ENCODE measurements at places on chromosomes 4 and X.

GRCh38 chr4:81052119-81053068 lies 21.9 kb downstream of the BMP3 start:
- DNase-seq, result peak; percentile 38
- H3K27ac ChIP-seq, result no peak overlapping the region
- no peak overlapping the region for H3K4me3 ChIP-seq
- peaks cover 66% of the 10 kb centered on the region for H3K27me3 ChIP-seq
- H3K4me1 ChIP-seq, result peaks cover 8% of the 10 kb centered on the region
- H3K36me3 ChIP-seq, result no peaks in the 10 kb centered on the region

GRCh38 chr4:164959896-164960295 lies 17.6 kb downstream of the TRIM61 start:
- DNase-seq, result no peak
- peaks cover 10% of the 10 kb centered on the region for H3K36me3 ChIP-seq
- peaks cover 28% of the 10 kb centered on the region for H3K4me1 ChIP-seq
- H3K27me3 ChIP-seq, result no peaks in the 10 kb centered on the region
- no peak overlapping the region for H3K4me3 ChIP-seq
- no peak overlapping the region for H3K27ac ChIP-seq

GRCh38 chrX:134544135-134544512 lies 84.2 kb downstream of the HPRT1 start:
- peaks cover 11% of the 10 kb centered on the region for H3K27me3 ChIP-seq
- peaks cover 3% of the 10 kb centered on the region for H3K36me3 ChIP-seq
- DNase-seq, result no peak
- peak overlapping the region; percentile 69 for H3K4me3 ChIP-seq
- peaks cover 35% of the 10 kb centered on the region for H3K4me1 ChIP-seq

DNA sequence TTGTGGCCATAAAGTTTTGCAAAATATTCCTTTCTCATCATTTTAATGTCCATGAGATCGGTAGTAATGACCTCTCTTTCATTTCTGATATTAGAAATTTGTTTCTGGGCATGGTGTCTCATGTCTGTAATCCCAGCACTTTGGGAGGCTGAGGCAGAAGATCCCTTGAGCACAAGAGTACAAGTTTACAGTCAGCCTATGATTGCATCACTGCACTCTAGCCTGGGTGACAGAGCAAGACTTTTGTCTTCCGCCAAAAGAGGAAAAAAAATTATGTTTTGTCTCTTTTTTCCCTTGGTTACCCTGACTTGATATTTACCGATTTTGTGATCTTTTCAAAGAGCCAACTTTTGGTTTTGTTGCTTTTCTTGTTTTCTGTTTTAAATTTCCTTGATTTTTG lies 10.8 kb upstream of the NKAP start:
- H3K27ac ChIP-seq, result no peak overlapping the region
- no peak for DNase-seq
- H3K4me1 ChIP-seq, result no peaks in the 10 kb centered on the region
- no peak overlapping the region for H3K4me3 ChIP-seq

DNA sequence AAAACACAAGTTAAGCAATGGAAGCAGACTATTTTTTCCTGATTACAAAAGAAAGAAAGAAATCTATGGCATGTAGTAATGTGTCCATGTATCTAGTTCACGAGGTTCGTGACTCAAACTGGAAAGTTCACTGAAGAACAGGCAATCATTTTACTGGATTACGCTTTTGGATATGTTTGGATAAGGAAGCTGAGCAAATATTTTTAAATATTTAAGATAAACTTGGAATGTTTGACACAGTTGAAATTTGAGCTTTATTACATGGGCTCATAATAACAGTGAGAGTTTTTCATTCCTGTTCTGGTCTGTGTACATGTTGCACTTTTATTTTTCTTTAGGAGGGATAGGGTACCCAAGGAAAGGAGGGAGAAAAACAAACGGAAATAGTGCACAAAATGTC lies 244.2 kb upstream of the GK2 start:
- H3K4me3 ChIP-seq, result no peak overlapping the region
- peaks cover 2% of the 10 kb centered on the region for H3K36me3 ChIP-seq
- no peak for DNase-seq
- H3K4me1 ChIP-seq, result peaks cover 41% of the 10 kb centered on the region
- no peaks in the 10 kb centered on the region for H3K27me3 ChIP-seq
- H3K27ac ChIP-seq, result peak overlapping the region; percentile 81

GRCh38 chr4:176380352-176381157 lies 60.8 kb downstream of the SPCS3 start:
- H3K4me1 ChIP-seq, result peaks cover 8% of the 10 kb centered on the region
- no peak overlapping the region for H3K4me3 ChIP-seq
- H3K27ac ChIP-seq, result no peak overlapping the region
- H3K27me3 ChIP-seq, result peaks cover 2% of the 10 kb centered on the region
- DNase-seq, result no peak

- H3K36me3 ChIP-seq, result no peaks in the 10 kb centered on the region
- H3K4me1 ChIP-seq, result peaks cover 18% of the 10 kb centered on the region
- H3K27ac ChIP-seq, result no peak overlapping the region
- no peak overlapping the region for H3K4me3 ChIP-seq
These were observed 108.6 kb downstream of the DHX15 start for GRCh38 chr4:24475756-24476155.

- no peaks in the 10 kb centered on the region for H3K4me1 ChIP-seq
- DNase-seq, result no peak
- H3K27me3 ChIP-seq, result peaks cover 9% of the 10 kb centered on the region
These were observed 102.9 kb upstream of the LRPAP1 start for GRCh38 chr4:3634894-3635820.

DNA sequence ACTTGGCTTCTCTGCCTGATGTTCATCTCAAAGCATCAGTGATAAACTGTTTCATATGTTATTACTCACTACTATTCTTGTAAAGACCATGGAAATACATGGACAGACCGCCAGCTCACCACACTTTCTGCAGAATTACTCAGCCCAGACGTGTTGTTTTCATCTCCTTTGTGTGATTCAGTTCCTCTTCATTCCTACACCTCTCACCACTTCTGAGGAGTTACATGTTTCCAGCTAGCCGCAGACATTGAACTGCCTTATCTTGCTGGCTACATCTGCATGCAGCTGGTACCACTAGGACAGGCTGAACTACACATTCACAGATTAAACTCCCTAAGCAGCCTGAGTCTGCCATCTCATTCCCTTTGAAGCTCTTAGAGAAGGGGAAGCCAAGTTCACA lies 443.2 kb upstream of the FGF16 start:
- H3K27ac ChIP-seq, result no peak overlapping the region
- no peak for DNase-seq
- H3K4me3 ChIP-seq, result no peak overlapping the region
- no peaks in the 10 kb centered on the region for H3K36me3 ChIP-seq
- no peaks in the 10 kb centered on the region for H3K27me3 ChIP-seq
- no peaks in the 10 kb centered on the region for H3K4me1 ChIP-seq

GRCh38 chrX:40189637-40190036 lies 91.9 kb upstream of the BCOR start:
- no peak overlapping the region for H3K4me3 ChIP-seq
- H3K27me3 ChIP-seq, result no peaks in the 10 kb centered on the region
- peaks cover 1% of the 10 kb centered on the region for H3K36me3 ChIP-seq
- peaks cover 17% of the 10 kb centered on the region for H3K4me1 ChIP-seq
- no peak for DNase-seq

DNA sequence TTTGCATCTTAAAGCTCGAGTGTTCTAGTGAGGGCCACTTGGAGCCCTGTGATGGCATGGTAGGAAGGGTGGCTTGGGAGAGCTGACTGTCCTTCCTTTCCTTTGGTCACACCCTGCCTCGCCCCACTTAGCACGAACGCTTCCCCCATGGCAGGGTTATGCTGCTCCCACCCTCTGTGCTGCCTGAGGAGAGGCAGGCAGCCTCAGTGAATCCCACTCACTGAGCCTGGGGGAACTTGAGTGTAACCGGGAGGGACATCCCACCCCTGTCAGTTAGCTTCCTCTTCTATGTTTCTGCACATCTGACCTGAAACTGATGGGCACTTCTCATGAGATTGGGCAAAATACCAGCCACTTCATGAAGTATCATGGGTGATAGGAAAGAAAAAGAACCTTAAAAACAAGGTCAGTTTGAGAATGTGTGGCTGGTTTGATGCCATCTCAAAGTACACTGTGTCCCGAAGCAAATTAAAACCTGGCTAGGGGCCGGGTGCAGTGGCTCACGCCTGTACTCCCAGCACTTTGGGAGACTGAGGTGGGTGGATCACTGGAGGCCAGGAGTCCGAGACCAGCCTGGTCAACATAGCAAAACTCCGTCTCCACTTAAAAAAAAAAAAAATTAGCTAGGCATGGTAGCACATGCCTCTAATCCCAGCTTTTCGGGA lies 10.1 kb downstream of the TKTL1 start:
- H3K36me3 ChIP-seq, result no peaks in the 10 kb centered on the region
- no peaks in the 10 kb centered on the region for H3K27me3 ChIP-seq
- peaks cover 5% of the 10 kb centered on the region for H3K4me1 ChIP-seq
- H3K27ac ChIP-seq, result no peak overlapping the region
- no peak for DNase-seq
- H3K4me3 ChIP-seq, result no peak overlapping the region

DNA sequence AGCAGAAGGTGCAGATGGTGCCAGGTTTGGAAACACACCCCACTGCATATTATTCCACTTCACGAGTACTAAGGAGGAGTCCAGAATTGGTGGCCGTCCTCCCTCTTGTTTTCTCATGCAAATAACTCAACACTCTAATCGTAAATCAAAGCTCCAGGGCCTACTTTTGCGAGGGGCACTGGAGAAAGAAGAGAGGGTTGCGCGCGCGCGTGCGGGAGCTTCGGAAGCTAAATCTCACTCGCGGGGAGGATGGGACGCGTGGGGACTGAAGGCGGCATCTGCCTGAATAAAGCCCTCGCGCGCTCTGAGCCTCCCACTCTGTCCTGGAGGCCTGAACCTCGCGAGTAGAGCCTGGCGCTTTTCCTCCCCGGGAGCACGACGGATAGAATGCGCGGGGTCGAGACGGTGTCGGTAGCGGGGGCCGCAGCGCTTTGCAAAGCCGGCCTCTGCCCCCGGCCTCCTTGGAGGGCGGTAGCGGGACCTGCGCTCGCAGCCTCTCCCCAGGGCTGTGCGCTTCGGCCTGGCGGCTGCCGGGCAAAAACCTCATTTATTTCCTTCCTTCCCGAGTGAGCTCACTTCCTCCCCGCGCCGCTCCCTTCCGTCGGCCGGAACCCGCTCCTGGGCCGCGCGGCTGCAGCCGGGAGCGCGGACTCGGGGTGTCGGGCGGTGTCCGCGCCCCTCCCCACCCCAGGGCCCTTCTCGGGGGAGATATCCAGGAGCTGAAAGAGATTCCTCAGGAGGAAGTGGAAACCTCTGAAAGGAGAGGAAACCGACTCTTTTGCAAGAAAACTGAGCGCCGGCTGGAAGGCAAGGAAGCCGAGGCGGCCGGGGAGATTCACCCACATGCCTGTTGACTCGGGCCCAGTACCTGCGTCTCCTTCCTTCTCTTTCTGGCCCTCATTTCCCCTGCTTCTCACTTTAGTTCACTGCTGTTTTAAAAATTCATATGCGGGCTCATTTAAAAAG lies 20.7 kb downstream of the HAND2 start:
- DNase-seq, result no peak
- peak overlapping the region; percentile 74 for H3K4me3 ChIP-seq
- peaks cover 10% of the 10 kb centered on the region for H3K36me3 ChIP-seq
- peaks cover 24% of the 10 kb centered on the region for H3K27me3 ChIP-seq
- peaks cover 45% of the 10 kb centered on the region for H3K4me1 ChIP-seq

DNA sequence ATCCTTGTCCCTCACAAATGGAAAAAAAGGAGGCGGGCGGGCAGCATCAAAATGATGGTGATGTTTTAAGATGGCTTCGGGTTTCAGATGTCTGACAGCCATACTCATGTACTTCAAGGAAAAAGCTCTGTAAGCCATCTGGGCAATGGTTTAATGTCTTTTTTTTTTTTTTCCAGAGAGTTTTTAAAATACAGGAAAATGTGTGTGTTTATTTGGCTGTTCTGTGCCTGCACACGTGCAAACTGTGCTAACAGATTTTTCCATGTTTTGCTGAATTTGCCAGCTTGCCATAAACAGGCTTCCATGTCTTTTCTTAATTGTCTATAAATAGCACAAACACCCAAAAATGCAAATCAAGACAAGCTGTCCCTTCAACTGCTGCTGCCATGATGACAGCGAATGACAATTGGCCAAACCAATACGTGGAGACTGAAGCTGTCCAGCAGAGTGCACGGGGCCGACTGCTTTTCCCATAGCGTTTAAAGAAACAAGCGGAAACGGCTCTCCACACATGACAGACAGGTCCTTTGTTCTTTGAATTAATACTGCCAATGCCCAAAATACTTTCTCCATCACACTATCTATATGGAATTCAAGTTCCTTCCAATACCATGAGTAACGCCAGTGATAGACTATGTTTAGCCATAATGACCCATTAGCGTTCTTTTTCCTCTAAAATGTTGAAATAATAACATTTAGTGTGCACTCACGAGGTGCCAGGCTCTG lies 35.7 kb downstream of the AFAP1 start:
- DNase-seq, result no peak
- no peak overlapping the region for H3K4me3 ChIP-seq
- no peaks in the 10 kb centered on the region for H3K27me3 ChIP-seq
- H3K4me1 ChIP-seq, result peaks cover 79% of the 10 kb centered on the region
- peak overlapping the region; percentile 98 for H3K27ac ChIP-seq

GRCh38 chrX:32126997-32127396 lies 1055.2 kb upstream of the FTHL17 start:
- no peak for DNase-seq
- H3K4me1 ChIP-seq, result no peaks in the 10 kb centered on the region
- no peak overlapping the region for H3K27ac ChIP-seq
- H3K36me3 ChIP-seq, result no peaks in the 10 kb centered on the region
- H3K4me3 ChIP-seq, result no peak overlapping the region

- no peak overlapping the region for H3K4me3 ChIP-seq
- DNase-seq, result no peak
- H3K27ac ChIP-seq, result no peak overlapping the region
- peaks cover 12% of the 10 kb centered on the region for H3K27me3 ChIP-seq
- no peaks in the 10 kb centered on the region for H3K36me3 ChIP-seq
These were observed 204.0 kb upstream of the NHS start for GRCh38 chrX:17170973-17171372.

DNA sequence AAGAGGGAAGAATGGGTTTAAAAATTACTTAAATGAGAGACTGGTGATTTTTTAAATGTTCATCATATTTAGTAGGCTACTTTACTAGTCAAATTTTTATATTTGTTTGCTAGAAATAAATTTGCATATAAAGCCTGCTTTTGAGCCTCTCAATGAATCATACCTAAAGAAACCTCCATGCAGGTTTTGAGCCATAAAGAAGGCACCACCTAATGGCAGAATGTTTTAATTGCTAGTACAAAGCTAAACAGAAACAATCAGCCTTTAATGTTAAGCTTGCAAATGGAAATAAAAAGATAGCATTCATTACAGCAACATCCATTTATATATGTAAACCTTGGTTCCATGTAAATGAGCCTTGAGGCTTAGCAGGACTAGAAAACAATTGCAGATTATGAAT lies 989.7 kb downstream of the CCSER1 start:
- H3K36me3 ChIP-seq, result no peaks in the 10 kb centered on the region
- no peak overlapping the region for H3K4me3 ChIP-seq
- no peak for DNase-seq
- peaks cover 6% of the 10 kb centered on the region for H3K4me1 ChIP-seq
- no peak overlapping the region for H3K27ac ChIP-seq

DNA sequence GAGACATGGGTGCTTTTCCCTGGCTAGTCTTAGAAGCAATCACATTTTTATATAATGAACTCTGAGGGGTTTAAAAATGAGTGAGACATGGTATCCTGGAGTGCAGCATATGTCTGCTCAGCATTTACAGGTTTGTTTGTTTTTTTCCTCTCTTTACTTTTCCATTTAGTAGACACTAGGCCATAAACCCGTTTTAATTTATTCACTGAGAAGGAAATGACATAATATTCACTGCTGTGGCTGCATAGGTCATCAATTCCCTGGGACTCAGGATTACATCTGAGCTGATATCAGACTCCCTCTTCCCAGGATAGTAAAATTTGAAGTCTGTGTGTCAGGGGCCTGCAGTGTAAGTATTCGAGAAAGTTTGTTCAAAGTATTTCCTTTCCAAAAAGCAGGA lies 178.9 kb upstream of the SPRY1 start:
- H3K27ac ChIP-seq, result no peak overlapping the region
- H3K4me3 ChIP-seq, result no peak overlapping the region
- H3K4me1 ChIP-seq, result peaks cover 25% of the 10 kb centered on the region
- no peak for DNase-seq
- no peaks in the 10 kb centered on the region for H3K36me3 ChIP-seq

Measured in mesothelial cell of epicardium (in vitro differentiated cells).